HepG2 (cell line): ENCODE measurements at places on chromosomes 3 and 15. TPM values are rescaled to one million over a fixed set of nuclear protein-coding genes. Genes with fewer than 3 reads are reported as not detected.
A peak's percentile ranks its signal among the peaks of the same experiment; 100 is the strongest.

Gene AP3S2
- total RNA-seq = 44.4 and 69.5 TPM in 2 replicates

DNA sequence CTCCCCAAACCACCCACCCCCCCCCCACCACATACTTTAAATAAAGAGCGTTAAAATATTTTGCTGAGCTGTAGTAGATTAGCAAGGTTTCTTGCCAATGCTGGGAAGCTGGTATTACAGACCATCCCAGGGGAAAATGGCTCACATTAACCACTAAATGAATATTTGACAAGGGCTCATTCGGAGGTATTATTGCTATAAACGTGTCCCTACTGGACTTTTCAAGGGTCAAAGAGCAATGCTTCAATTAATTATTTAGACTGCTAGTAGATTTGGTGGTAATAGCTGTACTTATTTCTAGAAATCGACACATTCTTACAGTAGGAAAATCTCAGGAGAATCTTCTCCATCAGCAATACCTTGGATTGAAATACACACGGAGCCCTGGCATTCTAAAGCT lies 5.2 kb downstream of the SOX2 start:
- H3K4me1 ChIP-seq = no peaks in the 10 kb centered on the region
- no peak for DNase-seq
- H3K27me3 ChIP-seq = peaks cover 2% of the 10 kb centered on the region; the same call in 1 of the 2 replicates
- H3K27ac ChIP-seq = no peak overlapping the region
- no peak overlapping the region for H3K4me3 ChIP-seq
- no peaks in the 10 kb centered on the region for H3K36me3 ChIP-seq

Gene RARRES1
- total RNA-seq = not detected in 2 replicates

- no peaks in the 10 kb centered on the region; the same call in 1 of the 2 replicates for H3K27me3 ChIP-seq
- H3K36me3 ChIP-seq = no peaks in the 10 kb centered on the region
- no peak overlapping the region for H3K4me3 ChIP-seq
- H3K27ac ChIP-seq = no peak overlapping the region
Observed at GRCh38 chr3:179113903-179114302, 34.3 kb upstream of the PIK3CA start.

GRCh38 chr3:168815946-168816345 lies 720.2 kb upstream of the GOLIM4 start:
- H3K4me1 ChIP-seq = no peaks in the 10 kb centered on the region
- no peaks in the 10 kb centered on the region for H3K27me3 ChIP-seq
- no peaks in the 10 kb centered on the region for H3K36me3 ChIP-seq
- DNase-seq = no peak

Gene GPR149
- not detected in 2 replicates for total RNA-seq

DNA sequence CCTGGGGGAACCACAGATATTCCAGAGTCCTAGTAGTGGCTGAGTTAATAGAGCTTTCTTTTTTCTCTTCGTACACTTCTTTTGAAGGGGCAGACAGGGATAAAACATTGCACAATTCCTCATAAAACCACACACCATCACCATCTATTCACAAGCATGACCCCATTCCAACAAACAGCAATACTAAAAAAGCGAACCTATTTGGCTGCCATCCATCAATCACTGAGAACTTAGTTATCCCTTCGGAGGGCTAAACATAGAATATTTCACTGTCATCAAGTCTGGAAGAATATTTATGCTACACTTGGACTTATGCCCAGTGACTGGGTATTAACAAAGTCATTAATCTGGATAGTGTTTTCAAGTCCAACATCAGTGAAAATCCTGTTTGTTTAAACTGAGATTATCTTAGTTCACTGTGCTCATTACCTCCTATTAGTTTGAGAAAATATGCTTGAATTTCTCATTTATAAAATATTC lies 80.3 kb upstream of the PRTG start:
- H3K4me1 ChIP-seq = peaks cover 7% of the 10 kb centered on the region; the same call in 1 of the 2 replicates
- peaks cover 9% of the 10 kb centered on the region; the same call in 2 of the 3 replicates for H3K27me3 ChIP-seq
- no peaks in the 10 kb centered on the region for H3K36me3 ChIP-seq
- H3K4me3 ChIP-seq = no peak overlapping the region
- no peak for DNase-seq
- H3K27ac ChIP-seq = no peak overlapping the region

GRCh38 chr3:24060055-24060454 lies 115.0 kb downstream of the NR1D2 start:
- no peaks in the 10 kb centered on the region for H3K4me1 ChIP-seq
- DNase-seq = no peak
- no peak overlapping the region for H3K27ac ChIP-seq

- DNase-seq = no peak
- no peak overlapping the region for H3K4me3 ChIP-seq
- H3K27me3 ChIP-seq = no peaks in the 10 kb centered on the region
Observed at GRCh38 chr3:188097791-188098190, 56.2 kb upstream of the LPP start.

Gene PDZRN3
- not detected in 2 replicates for total RNA-seq

GRCh38 chr15:32651229-32651837 lies 9.8 kb downstream of the SCG5 start:
- H3K27ac ChIP-seq = no peak overlapping the region
- no peak overlapping the region for H3K4me3 ChIP-seq
- DNase-seq = peak; percentile 48
- H3K4me1 ChIP-seq = peaks cover 9% of the 10 kb centered on the region
- H3K36me3 ChIP-seq = no peaks in the 10 kb centered on the region

DNA sequence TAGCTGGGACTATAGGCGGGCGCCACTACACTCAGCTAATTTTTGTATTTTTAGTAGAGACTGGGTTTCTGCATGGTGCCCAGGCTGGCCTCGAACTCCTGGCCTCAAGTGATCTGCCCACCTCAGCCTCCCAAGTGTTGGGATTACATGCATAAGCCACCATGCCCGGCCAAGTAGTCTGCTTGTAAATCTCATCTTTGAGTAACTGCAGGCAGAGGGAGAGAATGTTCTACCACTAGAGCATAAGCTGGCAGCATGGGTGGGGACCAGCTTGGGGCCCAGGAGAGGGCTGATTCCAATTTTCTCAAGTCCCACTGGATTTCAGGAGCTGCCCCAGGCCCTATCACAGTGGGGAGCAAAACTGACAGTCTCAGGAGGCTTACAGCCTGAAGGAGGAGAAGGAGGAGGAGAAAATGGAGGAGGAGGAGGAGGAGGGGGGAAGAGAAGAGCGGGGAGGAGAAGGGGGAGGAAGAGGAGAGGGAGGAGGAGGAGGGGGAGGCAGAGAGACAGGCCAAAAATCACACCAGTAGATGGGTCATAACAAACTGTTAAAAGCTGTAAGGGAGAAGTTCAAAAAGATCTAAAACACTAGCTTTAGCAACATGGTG lies 229.1 kb upstream of the IGF1R start:
- peaks cover 30% of the 10 kb centered on the region; the same call in 2 of the 3 replicates for H3K27me3 ChIP-seq
- no peak for DNase-seq
- H3K4me3 ChIP-seq = no peak overlapping the region
- H3K4me1 ChIP-seq = no peaks in the 10 kb centered on the region
- H3K36me3 ChIP-seq = no peaks in the 10 kb centered on the region

Gene BCL2A1
- 0.31 and 0.97 TPM in 2 replicates for total RNA-seq

Gene RBMS3
- not detected in 2 replicates for total RNA-seq

GRCh38 chr3:54176106-54176505 lies 53.8 kb downstream of the CACNA2D3 start:
- DNase-seq = no peak
- H3K36me3 ChIP-seq = no peaks in the 10 kb centered on the region
- peaks cover 3% of the 10 kb centered on the region; the same call in 1 of the 3 replicates for H3K27me3 ChIP-seq
- H3K4me1 ChIP-seq = no peaks in the 10 kb centered on the region
- no peak overlapping the region for H3K27ac ChIP-seq

DNA sequence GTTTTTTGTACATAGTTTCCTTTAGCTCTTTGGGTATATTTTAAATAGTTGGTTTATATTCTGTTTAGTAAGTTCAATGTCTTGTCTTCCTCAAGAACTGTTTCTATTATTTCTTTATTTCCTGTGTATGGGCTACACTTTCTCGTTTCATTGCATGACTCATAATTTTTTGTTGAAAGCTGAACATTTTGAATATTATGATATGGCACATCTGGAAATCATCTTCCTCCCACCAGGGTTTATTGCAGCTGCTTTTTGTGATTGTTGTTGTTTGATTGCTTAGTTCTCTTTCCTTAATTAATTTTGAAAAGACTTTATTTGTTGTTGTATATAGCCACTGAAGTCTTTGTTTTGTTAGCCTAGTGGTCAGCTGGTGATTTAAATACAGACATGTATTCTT lies 43.8 kb downstream of the LSM3 start:
- DNase-seq = no peak
- no peaks in the 10 kb centered on the region for H3K36me3 ChIP-seq
- no peak overlapping the region for H3K27ac ChIP-seq
- H3K4me3 ChIP-seq = no peak overlapping the region

GRCh38 chr3:116842254-116842957 lies 132.8 kb downstream of the TUSC7 start:
- no peaks in the 10 kb centered on the region for H3K27me3 ChIP-seq
- H3K4me3 ChIP-seq = no peak overlapping the region
- no peaks in the 10 kb centered on the region for H3K36me3 ChIP-seq
- DNase-seq = no peak
- H3K27ac ChIP-seq = no peak overlapping the region
- H3K4me1 ChIP-seq = no peaks in the 10 kb centered on the region

Gene IL17RD
- 0.20 and 0.31 TPM in 2 replicates for total RNA-seq

- DNase-seq = no peak
- no peak overlapping the region for H3K4me3 ChIP-seq
- H3K27ac ChIP-seq = no peak overlapping the region
- H3K27me3 ChIP-seq = no peaks in the 10 kb centered on the region
- H3K4me1 ChIP-seq = no peaks in the 10 kb centered on the region
Observed at GRCh38 chr15:45604326-45604725, 17.1 kb downstream of the BLOC1S6 start.

Gene MINDY2
- total RNA-seq = 12.6 and 15.6 TPM in 2 replicates

GRCh38 chr15:27401471-27401870 lies 430.5 kb downstream of the GABRG3 start:
- DNase-seq = no peak
- H3K4me1 ChIP-seq = no peaks in the 10 kb centered on the region
- no peak overlapping the region for H3K4me3 ChIP-seq
- H3K27ac ChIP-seq = no peak overlapping the region
- H3K27me3 ChIP-seq = no peaks in the 10 kb centered on the region

DNA sequence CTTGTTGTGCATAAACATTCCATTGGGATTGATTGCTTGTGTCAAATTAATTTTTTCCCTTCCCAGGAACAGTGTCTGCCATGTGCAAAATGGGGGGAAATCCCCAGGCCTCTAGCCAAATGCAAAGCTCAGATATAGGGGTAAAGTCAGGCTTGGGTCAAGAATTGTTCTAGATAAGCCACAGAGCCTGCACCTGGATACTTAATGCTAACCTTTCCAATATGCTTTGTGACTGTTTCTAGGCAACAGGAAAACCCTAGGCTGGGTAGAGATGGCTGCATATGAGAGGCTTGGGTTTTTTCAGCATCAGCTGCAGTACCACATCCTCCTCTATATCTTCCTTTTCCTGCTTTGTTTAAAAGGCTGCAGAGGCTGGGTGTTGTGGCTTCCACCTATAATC lies 61.9 kb upstream of the ROPN1 start:
- H3K4me3 ChIP-seq = no peak overlapping the region
- DNase-seq = no peak
- H3K36me3 ChIP-seq = no peaks in the 10 kb centered on the region
- no peaks in the 10 kb centered on the region for H3K4me1 ChIP-seq
- H3K27me3 ChIP-seq = peaks cover 30% of the 10 kb centered on the region; the same call in 1 of the 3 replicates

DNA sequence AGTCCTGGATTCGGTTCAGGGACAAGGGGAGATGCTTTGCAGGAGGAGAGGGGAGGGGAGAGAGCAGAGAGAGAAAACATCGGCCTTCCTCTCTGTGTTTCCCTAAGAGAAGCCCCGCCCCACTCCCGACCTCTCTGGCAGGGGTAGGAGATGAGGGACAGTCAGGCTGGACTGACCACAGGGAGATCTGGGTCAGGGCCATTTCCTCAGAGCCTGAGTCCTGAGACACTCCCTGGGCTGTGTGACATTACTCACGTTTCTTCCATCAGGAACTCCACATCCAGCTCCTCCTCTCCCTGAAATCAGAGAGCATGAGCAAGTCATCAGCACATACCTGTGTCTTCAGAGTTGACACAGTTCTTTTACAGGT lies 9.1 kb downstream of the PLA2G4D start:
- peaks cover 29% of the 10 kb centered on the region for H3K4me1 ChIP-seq
- no peak for DNase-seq
- no peaks in the 10 kb centered on the region for H3K36me3 ChIP-seq
- H3K27ac ChIP-seq = no peak overlapping the region
- H3K4me3 ChIP-seq = peak overlapping the region; percentile 65

- no peaks in the 10 kb centered on the region for H3K27me3 ChIP-seq
- H3K4me1 ChIP-seq = peaks cover 35% of the 10 kb centered on the region
- H3K36me3 ChIP-seq = peaks cover 4% of the 10 kb centered on the region; the same call in 1 of the 2 replicates
- DNase-seq = no peak
Observed at GRCh38 chr15:29773816-29774215, 48.5 kb downstream of the TJP1 start.

- no peaks in the 10 kb centered on the region for H3K4me1 ChIP-seq
- no peak overlapping the region for H3K4me3 ChIP-seq
- no peak for DNase-seq
- no peaks in the 10 kb centered on the region; the same call in 1 of the 2 replicates for H3K27me3 ChIP-seq
- no peak overlapping the region for H3K27ac ChIP-seq
Observed at GRCh38 chr15:35876762-35877161, 330.8 kb upstream of the DPH6 start.

DNA sequence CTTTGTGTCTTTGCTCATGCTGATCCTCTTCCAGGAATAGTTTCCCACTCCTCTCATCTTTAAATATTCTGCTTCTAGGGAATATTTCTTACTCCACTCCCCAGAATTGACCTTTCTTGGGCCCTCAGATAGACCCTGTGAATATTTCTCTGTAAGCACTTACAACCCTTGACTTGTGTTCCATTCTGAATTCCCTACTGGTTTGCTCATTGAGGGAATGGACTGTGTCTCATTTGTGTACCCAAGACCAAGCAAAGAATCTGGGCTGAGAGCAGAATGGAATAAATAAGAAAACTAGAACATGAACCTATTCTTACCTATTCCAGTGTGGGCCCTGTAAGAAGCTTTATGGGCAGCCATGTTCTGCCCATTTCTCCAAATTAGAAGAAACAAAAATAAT lies 72.7 kb upstream of the TSPAN3 start:
- no peak overlapping the region for H3K27ac ChIP-seq
- H3K36me3 ChIP-seq = no peaks in the 10 kb centered on the region

- H3K27me3 ChIP-seq = no peaks in the 10 kb centered on the region
- no peaks in the 10 kb centered on the region for H3K36me3 ChIP-seq
- H3K4me1 ChIP-seq = no peaks in the 10 kb centered on the region
- no peak for DNase-seq
Observed at GRCh38 chr3:76495216-76495615, 544.7 kb upstream of the ROBO2 start.

- H3K4me1 ChIP-seq = peaks cover 57% of the 10 kb centered on the region
- DNase-seq = peak; percentile 70
- H3K4me3 ChIP-seq = no peak overlapping the region
Observed at GRCh38 chr3:161332792-161333191, 38.5 kb downstream of the SPTSSB start.

GRCh38 chr3:58591517-58592510 lies 14.6 kb upstream of the FAM107A start:
- DNase-seq = no peak
- no peak overlapping the region for H3K4me3 ChIP-seq
- H3K27me3 ChIP-seq = no peaks in the 10 kb centered on the region

DNA sequence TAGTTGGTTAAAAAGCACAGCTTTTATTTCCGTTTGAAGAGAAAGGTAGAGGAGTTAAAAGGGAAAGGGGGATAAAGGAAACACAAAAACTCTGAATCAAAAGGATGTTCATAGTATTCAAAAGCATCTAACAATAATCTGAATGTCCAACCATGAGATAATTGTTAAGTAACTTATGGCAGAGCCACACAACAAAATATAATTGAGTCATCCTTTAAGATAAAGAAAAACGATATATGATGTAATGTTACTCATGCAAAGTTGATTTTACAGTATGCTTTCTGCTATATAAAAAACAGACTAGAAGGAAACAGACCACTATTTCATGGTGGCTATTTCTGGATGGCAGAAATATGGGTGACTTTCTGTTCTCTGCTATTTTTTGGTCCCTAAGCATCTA lies 3.9 kb downstream of the XPC start:
- no peak for DNase-seq
- H3K36me3 ChIP-seq = peaks cover 38% of the 10 kb centered on the region
- peaks cover 37% of the 10 kb centered on the region for H3K4me1 ChIP-seq
- H3K4me3 ChIP-seq = no peak overlapping the region
- no peak overlapping the region for H3K27ac ChIP-seq
